A549 treated with dexamethasone at 1 μM for 4 hours (cell line): ENCODE measurements at places on chromosomes 16 and 17. TPM values are rescaled to one million over a fixed set of nuclear protein-coding genes. Genes with fewer than 3 reads are reported as not detected.

Gene MMP2
- 8.7 to 12.2 TPM (median 9.8 TPM) in 5 replicates for total RNA-seq

Gene UMOD
- not detected in 5 replicates for total RNA-seq

Gene PERCC1
- not detected in 5 replicates for total RNA-seq

Gene HBM
- total RNA-seq: not detected in 5 replicates

Gene RAB11FIP3
- total RNA-seq: 23.1 to 33.6 TPM (median 29.8 TPM) in 5 replicates

Gene TNP2
- total RNA-seq: not detected in 5 replicates

Gene GDPD1
- 0.37 to 0.97 TPM (median 0.64 TPM) in 5 replicates for total RNA-seq

Gene KRT33A
- total RNA-seq: not detected in 5 replicates

Gene ZNF385C
- 0.18 to 0.30 TPM (median 0.29 TPM) in 5 replicates for total RNA-seq

Gene P2RX1
- 0.02 to 0.04 TPM in 2 of 5 replicates, not detected in the others for total RNA-seq

Gene KRT24
- total RNA-seq: not detected in 5 replicates

Gene C16orf92
- total RNA-seq: not detected in 5 replicates

Gene RHBDF1
- 17.7 to 29.7 TPM (median 26.5 TPM) in 5 replicates for total RNA-seq

Gene ZSCAN10
- 0.06 TPM in 1 of 5 replicates, not detected in the others for total RNA-seq

Gene TNFRSF17
- not detected in 5 replicates for total RNA-seq

Gene DNAAF8
- total RNA-seq: 0.83 to 1.4 TPM (median 1.1 TPM) in 5 replicates

Gene LAT
- 2.2 to 5.0 TPM (median 3.5 TPM) in 5 replicates for total RNA-seq

Gene KRT20
- total RNA-seq: 0.11 to 0.49 TPM (median 0.19 TPM) in 5 replicates

Gene PLXDC1
- 0.07 to 0.32 TPM (median 0.18 TPM) in 5 replicates for total RNA-seq

Gene C16orf96
- total RNA-seq: 0.04 to 0.06 TPM (median 0.06 TPM) in 5 replicates

Gene KRTAP4-5
- total RNA-seq: not detected in 5 replicates

Gene KRT33B
- total RNA-seq: not detected in 5 replicates

Gene ADAMTS18
- total RNA-seq: 0.01 to 0.02 TPM (median 0.02 TPM) in 4 of 5 replicates, not detected in the other

Gene TMEM238L
- total RNA-seq: not detected in 5 replicates

Gene DPEP2
- not detected in 5 replicates for total RNA-seq

Gene NPB
- 0.34 to 0.63 TPM (median 0.62 TPM) in 5 replicates for total RNA-seq

Gene PIGQ
- 24.2 to 41.4 TPM (median 35.5 TPM) in 5 replicates for total RNA-seq

Gene CSH2
- not detected in 5 replicates for total RNA-seq

Gene NRN1L
- 0.29 to 0.32 TPM in 2 of 5 replicates, not detected in the others for total RNA-seq

Gene SLX1B
- 65.4 to 77.5 TPM (median 75.3 TPM) in 5 replicates for total RNA-seq

Gene ALOX12B
- 1.1 to 1.6 TPM (median 1.3 TPM) in 5 replicates for total RNA-seq

Gene ADAD2
- total RNA-seq: 0.05 to 0.12 TPM in 2 of 5 replicates, not detected in the others

Gene CLDN7
- 1.9 to 3.2 TPM (median 2.6 TPM) in 5 replicates for total RNA-seq

Gene CA5A
- not detected in 5 replicates for total RNA-seq

Gene TNFRSF13B
- not detected in 5 replicates for total RNA-seq

Gene CD79B
- 0.17 TPM in 1 of 5 replicates, not detected in the others for total RNA-seq

Gene MYH3
- 0.39 to 0.93 TPM (median 0.77 TPM) in 5 replicates for total RNA-seq

Gene ITGB3
- total RNA-seq: 2.9 to 5.5 TPM (median 4.7 TPM) in 5 replicates

Gene TK1
- 193 to 278 TPM (median 209 TPM) in 5 replicates for total RNA-seq

Gene SCIMP
- not detected in 5 replicates for total RNA-seq

Gene DPEP3
- total RNA-seq: not detected in 5 replicates

Gene EVPLL
- not detected in 5 replicates for total RNA-seq
